ENCODE measurements at places on chromosomes 13 and 19.

- peak; percentile 50 for DNase-seq
These were observed 8.3 kb upstream of the CDC42EP5 start for GRCh38 chr19:54481326-54481930.

GRCh38 chr19:57406516-57407123 is 4.3 kb upstream of the ZNF17 start:
- DNase-seq = peak; percentile 51

- DNase-seq = no peak
These were observed 1161.8 kb upstream of the MIR17HG start for GRCh38 chr13:90185734-90186133.

- DNase-seq = peak; percentile 17
These were observed 97.6 kb upstream of the SIAH3 start for GRCh38 chr13:45949161-45949560.

GRCh38 chr19:46866407-46867136 is 5.8 kb downstream of the ARHGAP35 start:
- DNase-seq = peak; percentile 41

DNA sequence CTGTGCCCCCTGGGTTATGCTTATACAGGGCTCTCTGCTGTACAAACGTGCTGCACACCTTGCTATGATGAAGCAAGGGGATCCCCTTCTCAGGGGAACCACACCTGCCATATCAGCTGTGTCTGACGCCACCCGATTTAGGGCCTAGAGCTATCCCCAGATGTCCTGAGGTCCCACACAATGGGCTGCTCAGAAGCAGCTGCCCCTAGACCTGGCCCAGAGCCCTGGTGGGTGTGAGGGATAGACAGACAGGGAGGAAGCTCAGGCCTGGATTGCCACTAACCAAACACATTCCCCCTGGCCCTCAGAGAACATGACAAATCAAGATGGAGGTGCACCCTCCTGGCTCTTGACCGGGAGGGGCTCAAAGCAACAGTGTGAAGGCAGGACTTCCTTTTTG is 59.3 kb downstream of the TSHZ3 start:
- DNase-seq = no peak

GRCh38 chr13:65999411-65999810 is 1230.7 kb downstream of the PCDH9 start:
- DNase-seq = no peak

- DNase-seq = peak; percentile 22
These were observed 9.8 kb upstream of the ZNF544 start for GRCh38 chr19:58218899-58219298.

DNA sequence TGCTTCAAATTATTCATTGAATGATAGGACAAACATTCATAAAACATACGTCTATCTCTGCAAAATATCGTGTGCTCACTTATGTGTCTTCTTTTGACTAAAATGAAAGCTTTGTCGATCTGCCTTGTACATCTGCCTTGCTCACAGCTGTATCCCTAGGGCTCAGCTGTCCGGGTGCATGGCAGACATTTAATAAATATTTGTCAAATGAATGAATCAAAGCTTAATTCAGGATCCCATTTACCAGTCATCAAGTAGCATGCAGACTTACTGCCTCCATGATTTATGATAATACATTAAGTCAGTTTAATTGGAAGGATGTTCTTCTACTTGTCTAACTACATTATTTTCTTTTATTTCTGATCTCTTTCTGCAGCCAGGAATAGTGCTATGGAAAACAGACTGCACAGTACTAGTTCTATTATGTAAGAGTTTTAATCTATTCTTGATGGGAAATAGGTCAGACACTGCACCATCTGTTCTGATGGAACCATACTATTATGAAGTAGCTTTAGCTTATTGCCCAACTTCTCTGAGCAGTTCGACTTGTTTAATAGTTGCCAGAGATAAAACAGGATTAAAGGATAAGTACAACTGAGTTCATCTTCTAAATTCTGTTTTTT is 13.2 kb downstream of the SLC46A3 start:
- peak; percentile 14 for DNase-seq

GRCh38 chr19:10421240-10422045 is 1.1 kb downstream of the PDE4A start:
- DNase-seq = no peak

DNA sequence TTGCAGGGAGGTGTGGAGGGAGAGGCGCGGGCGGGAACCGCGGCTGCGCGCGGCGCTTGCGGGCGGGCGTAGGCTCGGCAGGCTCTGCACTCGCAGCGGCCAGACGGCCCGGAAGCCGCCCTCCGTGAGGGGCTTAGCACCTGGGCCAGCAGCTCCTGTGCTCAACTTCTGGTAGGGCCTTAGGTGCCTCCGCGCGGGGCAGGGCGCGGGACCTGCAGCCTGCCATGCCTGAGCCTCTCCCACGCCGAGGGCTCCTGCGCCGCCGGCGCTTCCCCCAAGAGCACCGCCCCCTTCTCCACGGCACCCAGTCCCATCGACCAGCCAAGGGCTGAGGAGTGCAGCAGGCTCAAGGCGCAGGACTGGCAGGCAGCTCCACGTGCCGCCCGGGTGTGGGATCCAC is 940.8 kb upstream of the PCDH9 start:
- no peak for DNase-seq

GRCh38 chr13:77136902-77137420 is 110.0 kb upstream of the FBXL3 start:
- peak; percentile 85 for DNase-seq

GRCh38 chr19:47813995-47814328 is 7.8 kb upstream of the CRX start:
- no peak for DNase-seq

GRCh38 chr19:33406521-33407139 is 33.1 kb downstream of the CEBPG start:
- peak; percentile 65 for DNase-seq

- DNase-seq = no peak
These were observed 668.7 kb downstream of the PCDH17 start for GRCh38 chr13:58300224-58300623.

- DNase-seq = no peak
These were observed 21.1 kb downstream of the PPP1R37 start for GRCh38 chr19:45114116-45114515.

GRCh38 chr19:2050349-2050990 is 574 bp downstream of the MKNK2 start:
- DNase-seq = no peak

DNA sequence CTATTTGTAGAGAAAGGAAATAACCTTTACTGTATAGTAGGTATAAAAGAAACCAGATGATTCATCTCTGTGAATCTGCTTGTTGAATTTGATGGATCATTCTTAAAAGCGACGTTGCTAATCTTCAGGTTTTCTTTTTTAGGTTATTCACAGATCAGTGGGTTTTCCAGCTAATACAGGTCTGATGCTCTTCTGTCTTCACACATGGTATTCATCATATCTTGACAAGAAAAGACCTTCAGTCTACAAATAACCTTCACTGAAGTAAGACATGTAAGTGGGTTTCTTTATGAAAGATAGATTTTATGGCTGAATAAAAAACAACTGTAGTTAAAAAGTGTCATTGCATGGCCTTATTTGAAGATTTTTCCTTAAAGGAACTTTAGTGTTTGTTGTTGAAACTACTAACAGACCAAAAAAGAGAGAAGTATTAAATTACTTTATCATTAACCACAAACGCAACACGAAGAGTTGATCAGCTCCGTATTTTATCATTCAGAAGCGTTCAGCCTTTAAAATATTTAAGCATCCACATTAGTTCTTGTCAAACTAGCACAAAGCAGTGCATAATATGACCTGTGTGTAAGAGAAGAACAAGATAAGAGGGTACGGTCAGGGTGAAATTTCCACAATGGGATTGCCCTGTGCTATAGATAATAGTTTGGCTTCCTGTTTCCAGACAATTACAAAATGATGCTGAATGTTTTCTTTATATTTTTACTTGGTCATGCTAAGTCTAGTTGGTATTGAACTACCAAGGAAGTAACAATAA is 299.5 kb downstream of the MZT1 start:
- no peak for DNase-seq

GRCh38 chr13:111947026-111947810 is 119.7 kb upstream of the SOX1 start:
- no peak for DNase-seq

DNA sequence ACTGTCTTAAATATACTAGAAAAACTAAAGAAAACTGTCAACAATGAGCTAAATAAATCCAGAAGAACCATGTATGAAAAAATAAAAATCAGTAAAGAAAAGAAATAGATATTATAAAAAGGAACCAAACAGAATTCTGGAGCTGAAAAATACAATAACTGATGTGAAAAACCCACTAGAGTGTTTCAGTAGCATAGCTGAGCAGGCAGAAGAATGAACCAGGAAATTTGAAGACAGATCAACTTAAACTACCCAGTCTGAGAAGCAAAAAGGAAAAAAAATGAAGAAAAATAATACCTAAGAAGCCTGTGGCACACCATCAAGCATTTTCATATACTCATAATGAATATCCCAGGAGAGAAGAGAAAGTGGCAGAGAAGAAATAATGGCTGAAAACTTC is 240.1 kb upstream of the RXFP2 start:
- no peak for DNase-seq

DNA sequence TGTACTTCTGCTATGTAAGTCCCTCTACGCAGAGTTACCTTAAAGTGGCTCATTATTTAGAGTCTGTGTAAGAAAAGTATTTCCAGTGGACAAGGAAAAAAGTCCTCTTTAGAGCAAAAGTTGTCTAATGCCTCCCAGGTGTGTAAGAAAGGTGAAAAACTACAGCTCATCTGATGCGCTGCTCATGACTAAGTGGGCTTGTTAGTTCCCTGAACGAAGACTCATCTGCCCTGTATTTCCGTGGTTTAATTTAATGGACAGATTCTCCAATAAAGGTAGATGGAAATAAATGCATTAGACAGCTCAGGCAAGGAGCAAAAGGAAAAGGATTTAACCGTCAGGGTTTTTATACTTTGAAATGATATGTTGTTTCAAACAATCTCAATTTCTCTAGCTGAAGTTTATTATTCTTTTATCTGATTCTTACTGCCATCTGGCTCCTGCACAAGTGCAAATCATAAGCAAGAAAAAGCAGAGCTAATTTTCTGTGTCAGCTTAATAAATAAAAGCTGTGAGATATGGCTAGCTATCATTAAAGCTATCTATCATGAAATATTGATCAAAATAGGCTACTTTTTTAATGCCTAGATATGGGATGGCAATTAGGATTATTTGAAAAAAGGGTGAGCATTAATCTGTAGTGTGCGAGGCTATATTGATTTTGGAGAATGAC is 73.7 kb upstream of the PCDH9 start:
- no peak for DNase-seq
